ENCODE measurements at places on chromosomes 1 and 21.

- no peak for DNase-seq
These were observed 16.6 kb downstream of the ZNF362 start for GRCh38 chr1:33272930-33273329.

DNA sequence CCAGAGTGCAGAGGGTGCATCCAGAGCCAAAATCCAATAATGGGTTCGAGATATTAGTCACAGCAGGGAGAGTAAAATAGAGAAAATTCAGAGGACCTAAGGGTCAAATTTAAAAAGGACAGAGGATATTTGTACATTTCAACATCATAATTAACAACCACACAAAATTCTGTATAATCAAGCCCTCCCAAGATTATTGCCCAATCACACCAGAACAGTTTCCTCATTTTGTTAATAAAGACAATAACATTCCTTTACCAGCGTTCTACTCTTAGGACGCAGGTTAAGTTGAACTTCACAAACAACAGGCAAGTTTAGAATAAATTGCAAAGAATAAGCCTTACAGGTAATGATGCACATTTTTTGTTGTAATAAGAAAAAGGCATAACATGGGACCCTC is 462.8 kb downstream of the PTPRC start:
- no peak for DNase-seq

DNA sequence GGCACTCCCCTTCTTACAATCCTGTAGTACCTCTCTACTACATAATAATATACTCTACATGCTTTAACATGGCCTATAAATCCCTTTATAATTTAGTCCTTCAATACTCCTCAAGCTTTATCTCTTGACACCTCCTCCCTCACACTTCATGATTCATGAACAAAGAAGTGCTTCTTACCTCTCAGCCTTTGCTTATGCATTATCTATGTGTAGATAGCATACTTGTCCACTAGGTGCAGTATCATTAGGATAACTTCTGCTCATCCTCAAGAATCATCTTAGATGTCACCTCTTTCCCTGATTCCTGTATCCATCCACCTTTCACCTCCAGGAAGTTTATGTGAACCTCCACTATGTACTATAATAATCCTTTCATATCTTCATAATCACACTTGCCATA is 74.4 kb downstream of the COL24A1 start:
- no peak for DNase-seq

DNA sequence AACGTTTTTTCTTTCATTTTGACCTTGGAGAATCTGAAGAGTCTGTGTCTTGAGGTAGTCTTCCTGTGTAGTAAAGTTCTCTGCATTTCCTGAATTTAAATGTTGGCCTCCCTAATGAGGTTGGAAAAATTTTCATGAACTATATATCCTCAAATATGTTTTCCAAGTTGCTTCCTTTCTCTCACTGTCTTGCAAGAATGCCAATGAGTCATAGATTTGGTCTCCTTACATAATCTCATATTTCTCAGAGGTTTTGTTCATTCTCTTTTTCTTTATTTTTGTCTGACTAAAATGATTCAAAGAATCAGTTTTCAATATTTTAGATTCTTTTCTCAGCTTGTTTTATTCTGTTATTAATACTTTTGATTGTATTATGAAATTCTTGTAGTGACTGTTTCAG is 87.6 kb downstream of the DRAM2 start:
- no peak for DNase-seq

- DNase-seq = no peak
These were observed 8.6 kb upstream of the ADGRB2 start for GRCh38 chr1:31772669-31773248.

DNA sequence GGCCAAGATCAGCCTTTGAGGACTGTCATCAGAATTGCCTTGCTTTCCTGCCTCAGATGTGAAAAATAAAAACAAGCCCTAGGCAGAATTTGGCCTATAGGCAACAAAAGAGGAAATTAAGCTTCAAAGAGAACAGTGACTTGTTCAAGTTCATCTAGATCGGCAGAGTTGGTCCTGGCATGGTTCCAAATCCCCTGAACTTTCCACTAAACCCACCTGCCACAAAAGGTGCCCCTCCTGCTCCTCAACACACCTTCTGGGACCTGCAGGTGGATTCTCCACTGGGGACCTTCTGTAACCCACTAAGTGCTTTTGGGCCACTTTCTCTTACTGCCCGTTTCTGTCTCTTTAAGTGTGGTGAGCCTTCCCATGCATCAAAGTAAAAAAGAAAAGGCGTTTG is 42.5 kb upstream of the LRRN2 start:
- no peak for DNase-seq

- no peak for DNase-seq
These were observed 584.8 kb downstream of the PLA2G4A start for GRCh38 chr1:187413405-187414169.

DNA sequence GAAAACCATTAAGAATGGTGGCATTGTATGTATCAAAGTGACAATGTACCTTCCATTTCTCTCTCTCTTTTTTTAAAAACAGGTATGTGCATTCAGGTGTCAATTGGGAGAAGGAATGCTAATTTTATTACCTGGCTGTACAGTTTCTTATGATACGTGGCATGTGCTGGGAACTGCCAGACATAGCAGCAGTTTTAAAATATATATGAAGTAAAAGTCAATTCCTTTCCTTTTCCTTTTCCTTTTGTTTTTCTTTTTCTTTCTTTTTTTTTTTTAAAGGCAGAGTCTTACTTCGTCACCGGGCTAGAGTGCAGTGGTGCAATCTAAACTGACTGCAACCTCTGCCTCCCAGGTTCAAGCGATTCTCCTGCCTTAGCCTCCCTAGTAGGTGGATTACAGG is 37.0 kb downstream of the SPEN start:
- no peak for DNase-seq

GRCh38 chr1:238898856-238899255 is 487.5 kb upstream of the CHRM3 start:
- no peak for DNase-seq

GRCh38 chr1:147904726-147905125 is 2.1 kb downstream of the GJA8 start:
- DNase-seq = no peak

DNA sequence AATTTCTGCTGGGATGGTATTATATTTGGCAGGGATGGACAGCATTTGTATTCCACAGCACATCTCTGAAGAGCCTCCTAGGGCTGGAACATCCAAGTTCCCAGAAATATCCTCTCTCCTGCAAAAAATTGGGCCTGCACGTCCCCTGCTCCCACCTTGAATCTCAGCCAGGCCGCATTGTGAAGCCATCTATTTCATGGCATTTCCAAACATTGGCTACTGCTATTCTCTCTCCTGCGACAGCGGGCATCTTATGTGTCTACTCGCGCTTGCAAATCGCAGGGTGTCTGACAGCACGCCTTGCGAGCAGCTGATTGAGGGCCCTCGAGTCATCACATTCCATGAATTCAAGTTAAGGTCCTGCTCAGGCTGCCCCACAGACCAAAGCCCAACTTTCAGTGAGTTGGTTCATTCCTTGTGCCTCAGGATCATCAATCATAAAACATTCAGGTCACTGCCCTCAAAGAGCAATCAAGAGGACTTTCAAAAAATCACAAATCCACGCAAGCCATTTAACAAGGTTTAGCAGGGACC is 15.8 kb downstream of the RGS8 start:
- DNase-seq = no peak

- peak; percentile 80 for DNase-seq
These were observed 13.5 kb downstream of the LDLRAP1 start for GRCh38 chr1:25556791-25557476.

GRCh38 chr1:53148123-53148522 is 5.7 kb upstream of the SLC1A7 start:
- no peak for DNase-seq

GRCh38 chr21:45029948-45030681 is 44.3 kb upstream of the ADARB1 start:
- no peak for DNase-seq

- no peak for DNase-seq
These were observed 80.2 kb downstream of the RABGAP1L start for GRCh38 chr1:174239541-174239940.

GRCh38 chr1:209667708-209668107 is 7.5 kb upstream of the G0S2 start:
- no peak for DNase-seq

GRCh38 chr1:166675213-166675612 is 164.1 kb upstream of the POGK start:
- no peak for DNase-seq

DNA sequence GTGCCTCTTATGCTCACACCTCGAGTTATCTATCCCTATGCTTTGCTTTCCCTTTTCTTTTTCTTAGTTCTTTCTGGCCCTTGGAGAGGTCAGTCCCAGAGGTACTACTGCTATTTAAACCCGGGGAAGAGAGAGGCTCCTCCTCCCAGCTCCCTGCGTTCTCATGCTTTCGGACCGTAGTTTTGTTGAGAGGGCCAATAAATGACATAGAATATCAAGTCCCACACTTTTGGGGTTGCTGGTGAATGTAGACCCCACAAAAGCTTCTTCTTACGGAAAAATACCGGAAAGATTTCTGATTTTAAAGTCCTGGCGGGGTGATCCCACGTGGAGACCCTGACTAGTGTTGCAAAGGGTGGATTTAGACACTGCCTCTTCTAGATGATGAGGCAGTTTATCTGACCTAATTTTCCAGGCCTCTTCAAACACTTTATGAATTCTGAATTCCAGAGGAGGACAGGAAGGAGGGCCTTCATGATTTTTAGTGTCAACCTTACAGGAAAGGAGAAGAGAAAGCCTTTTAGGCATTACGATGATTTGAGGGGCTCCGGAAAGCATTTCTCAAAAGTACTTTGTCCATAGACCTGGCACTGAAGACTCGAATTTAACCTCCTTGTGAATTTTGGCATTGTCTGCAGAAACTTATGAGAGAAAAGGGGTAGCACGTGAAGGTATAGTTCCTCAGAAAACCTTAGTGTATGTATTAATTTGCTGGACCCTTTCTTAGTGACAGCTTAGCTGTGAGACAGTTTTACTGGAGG is 694 bp downstream of the TMEM167B start:
- peak; percentile 63 for DNase-seq

GRCh38 chr1:76073481-76073880 is 1.1 kb upstream of the ST6GALNAC3 start:
- no peak for DNase-seq

GRCh38 chr1:54474310-54475251 is 68.4 kb upstream of the SSBP3 start:
- DNase-seq = no peak

DNA sequence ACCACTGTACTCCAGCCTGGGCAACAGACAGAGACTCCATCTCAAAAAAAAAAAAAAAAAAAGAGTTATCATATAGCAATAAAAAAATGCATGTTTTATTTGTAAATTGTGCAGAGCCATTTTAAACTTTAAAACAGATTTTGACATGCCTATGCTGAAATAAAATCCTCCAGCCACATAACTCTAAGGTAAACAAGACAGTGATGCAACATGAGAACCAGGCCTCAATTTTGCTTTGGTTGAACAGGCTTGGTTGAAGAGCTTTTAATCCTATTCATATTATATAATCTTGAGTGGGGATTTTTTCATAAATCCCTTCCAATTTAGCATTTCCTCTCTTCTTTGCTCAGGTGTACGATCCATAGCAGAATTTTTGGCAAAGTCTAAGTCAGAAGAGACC is 26.1 kb downstream of the ARMH1 start:
- no peak for DNase-seq

GRCh38 chr1:203126151-203126865 is 1.2 kb upstream of the ADORA1 start:
- DNase-seq = peak; percentile 24

DNA sequence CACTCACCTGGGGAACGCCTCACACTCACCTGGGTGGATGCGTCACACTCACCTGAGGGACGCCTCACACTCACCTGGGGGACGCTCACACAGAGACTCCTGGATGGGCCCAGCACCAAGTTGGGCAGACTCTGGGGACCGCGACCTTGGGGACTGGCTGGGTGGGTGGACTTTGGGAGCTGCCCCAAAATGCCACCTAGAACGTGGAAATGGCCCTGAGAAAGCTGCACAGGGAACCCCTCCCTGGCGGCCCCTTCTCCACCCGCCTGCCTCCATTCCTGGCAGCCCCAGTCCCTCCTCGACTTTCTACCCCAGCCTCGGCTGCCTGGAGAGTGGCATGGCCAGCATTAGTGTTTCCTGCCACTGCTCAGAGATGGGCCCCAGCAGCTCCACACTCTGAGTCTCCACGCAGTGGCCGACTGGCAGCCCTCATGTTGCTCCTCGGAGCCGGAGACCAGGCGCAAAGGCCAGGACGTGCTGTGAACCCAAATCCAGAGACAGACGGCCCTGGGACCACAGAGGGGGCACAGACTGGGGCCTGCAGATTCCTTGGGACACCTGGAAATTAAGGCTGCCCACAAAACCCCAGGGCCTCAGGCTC is 46.5 kb upstream of the ACTRT2 start:
- no peak for DNase-seq

DNA sequence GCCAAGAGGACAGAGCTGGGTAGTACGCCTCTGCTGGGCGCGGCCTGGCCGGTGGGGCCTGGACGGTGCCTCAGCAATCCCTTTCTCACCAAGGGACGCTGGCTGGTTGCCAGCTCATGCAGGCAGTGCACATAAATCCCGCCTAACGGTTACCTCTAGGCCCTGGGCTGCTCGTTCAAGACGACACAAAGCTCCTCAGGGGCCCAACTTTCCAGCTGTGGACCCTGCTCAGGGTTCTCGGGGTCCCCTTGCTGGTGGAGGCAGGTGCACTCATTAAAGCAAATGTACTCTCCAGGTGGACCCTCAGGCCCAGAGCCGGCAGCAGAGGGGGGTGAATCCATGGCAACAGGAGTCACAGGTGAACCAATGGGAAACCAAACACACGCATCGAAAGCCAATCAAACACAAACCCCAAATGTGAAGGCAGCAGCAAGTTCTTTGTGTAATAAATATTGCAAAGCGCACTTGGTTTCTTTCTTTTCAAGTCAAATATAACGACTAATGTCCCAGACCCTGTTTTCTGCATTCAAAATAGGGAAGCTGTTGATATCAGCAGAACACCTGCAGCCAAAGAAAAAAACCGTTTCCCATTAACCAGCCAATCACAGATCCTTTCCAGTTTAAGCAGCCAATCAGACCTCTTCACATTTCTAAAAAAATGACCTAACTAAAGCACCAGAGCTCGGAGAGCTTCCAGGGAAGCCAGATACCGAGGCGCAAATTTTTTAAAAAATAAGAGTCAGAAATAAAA is 26.1 kb upstream of the CLSTN1 start:
- DNase-seq = no peak

- no peak for DNase-seq
These were observed 24.4 kb downstream of the KCNA2 start for GRCh38 chr1:110581682-110582145.

Measured in small intestine (tissue), 16 donors.